ENCODE measurements at places on chromosomes 2 and 18.
A peak's percentile ranks its signal among the peaks of the same experiment; 100 is the strongest.

DNA sequence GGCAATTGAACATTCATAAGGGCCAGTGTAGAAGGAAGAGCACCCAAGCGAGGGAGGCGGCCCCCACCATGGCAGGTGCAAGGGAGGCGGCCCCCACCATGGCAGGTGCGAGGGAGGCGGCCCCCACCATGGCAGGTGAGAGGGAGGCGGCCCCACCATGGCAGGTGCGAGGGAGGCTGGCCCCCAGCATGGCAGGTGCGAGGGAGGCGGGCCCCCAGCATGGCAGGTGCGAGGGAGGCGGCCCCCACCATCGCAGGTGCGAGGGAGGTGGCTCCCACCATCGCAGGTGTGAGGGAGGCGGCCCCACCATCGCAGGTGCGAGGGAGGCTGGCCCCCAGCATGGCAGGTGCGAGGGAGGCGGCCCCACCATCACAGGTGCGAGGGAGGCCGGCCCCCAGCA, 24.7 kb upstream of the GPC1 start:
- DNase-seq: peak; percentile 51

DNA sequence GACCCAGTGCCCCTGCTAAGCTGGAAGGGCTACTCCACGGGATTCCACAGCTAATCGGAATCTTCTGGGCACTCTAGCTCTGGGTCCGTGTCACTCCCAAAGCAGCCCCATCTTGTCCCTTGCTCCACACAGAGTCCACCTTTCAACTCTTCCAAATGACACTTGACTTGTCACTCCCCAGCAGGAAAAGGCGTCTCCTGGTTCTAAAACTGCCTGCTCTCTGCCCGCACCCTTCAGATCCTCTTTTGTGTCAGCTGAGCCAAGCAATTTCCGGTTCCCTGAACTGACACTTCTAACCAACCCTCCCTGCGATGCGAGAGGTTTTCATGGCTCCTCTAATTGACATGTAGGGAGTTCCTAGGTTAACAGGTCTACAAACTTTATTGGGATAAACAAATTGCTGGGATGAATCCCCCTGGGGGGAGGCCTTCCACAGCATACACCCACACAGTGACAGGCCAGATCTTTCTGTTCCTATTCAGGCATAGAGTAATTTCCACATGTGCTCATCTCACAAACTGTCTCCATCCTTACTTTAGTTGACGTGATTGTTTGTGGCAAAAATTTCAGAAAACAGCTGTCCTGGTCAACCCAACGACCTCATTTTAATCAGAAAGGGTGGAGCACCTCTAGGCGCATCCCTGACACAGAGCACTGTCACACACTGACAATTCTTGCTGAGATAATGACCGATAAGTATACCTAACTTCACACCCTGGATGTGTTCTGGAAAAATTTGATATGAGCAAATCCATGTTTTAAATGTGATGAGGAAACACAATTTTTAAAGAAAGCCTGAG, 104.9 kb downstream of the RBMS1 start:
- DNase-seq: no peak

DNA sequence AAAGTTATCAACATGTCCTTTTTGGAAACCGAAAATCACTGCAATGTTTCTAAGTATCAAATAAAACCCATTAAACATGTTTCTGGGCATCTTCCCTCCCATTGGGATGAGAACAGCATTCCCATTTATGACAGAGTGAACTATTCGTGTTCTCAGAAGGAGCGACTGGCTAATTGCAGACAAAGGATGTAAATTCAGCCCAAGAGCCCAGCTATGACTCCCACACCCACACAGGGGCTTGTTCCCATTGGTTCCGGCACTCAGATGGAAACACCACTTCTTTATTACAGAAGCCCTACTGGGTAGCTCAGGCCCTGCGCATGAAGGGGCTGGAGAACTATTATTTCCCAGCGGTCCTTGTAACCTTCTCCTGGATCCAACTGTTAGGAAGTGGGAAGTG, 16.6 kb upstream of the NPAS2 start:
- no peak for DNase-seq

DNA sequence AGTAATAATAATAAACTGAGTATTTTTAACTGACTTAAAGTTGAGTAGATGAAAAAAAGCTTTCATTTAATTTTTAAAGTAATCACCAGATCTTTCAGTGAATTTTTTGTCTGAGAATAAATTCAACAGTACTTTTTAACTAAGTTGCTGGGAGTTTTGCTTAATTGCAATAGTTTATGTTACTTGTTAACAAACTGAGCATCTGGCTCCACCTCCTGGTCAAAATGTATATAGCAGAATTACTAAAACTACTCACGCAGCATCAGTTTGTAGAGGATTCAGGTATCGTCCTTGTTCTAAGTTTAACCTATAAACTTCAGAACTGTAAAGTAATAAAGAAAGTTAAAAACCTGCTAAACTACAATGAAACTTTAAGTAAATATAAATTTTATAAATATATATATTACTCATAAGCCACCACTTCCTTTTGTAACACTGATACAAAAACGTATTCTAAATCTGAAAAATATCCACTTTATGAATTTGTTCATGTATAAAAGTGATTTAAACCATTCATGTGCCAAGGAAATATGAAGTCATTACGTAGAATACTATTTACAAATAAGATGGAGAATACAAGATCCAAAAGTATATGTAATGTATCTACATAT, 21.3 kb downstream of the NOL10 start:
- DNase-seq: no peak

DNA sequence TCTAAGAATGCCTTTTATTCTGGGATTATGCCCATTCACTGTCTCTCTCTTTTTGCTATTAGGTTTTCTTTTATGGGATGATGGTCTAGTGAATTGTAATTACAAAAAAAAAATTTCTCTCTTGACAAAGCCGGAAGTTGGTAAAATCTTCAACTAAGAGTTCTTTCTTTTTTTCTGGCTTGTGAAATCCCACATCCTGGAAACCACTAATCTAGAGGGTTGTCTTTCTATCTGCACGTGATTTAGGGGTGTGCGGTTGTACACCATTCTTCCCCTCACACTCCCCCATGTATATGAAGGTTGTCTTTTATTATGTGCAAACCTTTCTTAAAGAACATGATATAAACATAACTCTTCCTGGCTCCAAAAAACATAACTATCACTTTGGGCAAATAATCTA, 52.0 kb downstream of the GATA6 start:
- DNase-seq: no peak

DNA sequence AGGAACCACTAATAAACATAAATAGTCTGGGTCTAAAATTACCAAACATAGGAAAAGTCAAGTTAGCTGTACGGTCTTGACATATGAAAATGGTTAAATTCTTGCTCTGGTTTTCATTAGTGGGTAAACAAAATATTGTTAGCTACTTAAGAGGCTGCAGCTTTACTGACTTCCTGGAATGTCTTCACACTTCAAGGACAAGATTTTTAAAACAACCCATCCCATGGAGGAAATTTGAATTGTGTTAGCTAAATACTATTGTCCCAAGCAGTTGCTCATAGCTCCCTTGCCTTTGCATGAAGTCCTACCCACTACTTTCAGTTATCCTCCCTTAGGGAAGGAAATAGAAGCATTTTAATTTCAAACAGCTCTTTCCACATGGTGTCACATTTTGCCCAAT, 128.5 kb downstream of the EPHA4 start:
- no peak for DNase-seq

- DNase-seq: no peak
These were observed 11.6 kb downstream of the KANSL3 start for GRCh38 chr2:96626553-96626942.

DNA sequence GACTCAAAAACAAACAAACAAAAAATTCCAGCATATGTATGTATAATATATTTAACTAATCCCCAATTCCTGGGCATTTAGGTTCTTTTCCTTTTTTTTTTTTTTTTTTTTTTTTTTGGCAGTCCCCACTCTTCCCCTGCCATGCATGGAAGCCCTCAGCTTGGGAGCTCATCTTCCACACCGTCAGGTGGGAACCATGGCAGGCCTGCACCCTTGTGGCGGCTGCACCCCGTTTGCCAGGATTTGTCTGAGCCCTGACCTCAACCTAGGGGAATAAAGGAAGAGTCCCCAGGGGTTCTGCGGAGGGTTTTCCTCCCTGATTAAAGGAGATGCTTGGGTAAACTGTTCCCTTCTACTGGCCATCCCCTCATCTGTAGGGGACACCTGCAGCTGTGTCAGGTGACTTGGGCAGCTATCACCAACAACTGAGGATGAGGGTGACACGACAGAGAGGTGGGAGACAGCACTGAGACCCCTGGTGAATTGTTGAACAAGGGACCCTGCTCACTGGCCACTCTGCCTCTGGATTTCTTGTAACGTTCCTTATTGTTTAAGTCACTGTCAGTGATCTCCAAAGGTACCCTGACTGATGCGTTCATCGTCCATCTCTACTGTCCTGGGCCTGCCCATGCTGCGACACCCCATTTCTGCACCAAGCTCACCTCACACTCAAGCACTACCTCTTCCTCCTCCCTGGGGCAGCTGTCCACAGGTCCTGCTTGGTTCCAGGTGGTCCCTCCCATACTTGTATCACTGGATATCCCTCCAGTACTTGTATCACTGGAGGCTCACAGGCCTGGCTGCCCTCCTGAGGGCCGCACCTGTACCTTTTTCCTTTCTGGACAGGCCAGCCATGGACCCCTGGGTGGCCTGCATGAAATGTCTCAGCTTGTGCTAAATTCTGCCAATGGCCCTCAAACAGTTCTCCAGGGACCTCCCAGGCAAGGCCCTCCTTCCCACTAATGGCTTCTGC, 14.5 kb downstream of the TMEM185B start:
- DNase-seq: no peak

GRCh38 chr2:30963184-30963583, 155.9 kb upstream of the CAPN13 start:
- DNase-seq: no peak

GRCh38 chr2:45978302-45978859, 318.8 kb upstream of the EPAS1 start:
- no peak for DNase-seq

DNA sequence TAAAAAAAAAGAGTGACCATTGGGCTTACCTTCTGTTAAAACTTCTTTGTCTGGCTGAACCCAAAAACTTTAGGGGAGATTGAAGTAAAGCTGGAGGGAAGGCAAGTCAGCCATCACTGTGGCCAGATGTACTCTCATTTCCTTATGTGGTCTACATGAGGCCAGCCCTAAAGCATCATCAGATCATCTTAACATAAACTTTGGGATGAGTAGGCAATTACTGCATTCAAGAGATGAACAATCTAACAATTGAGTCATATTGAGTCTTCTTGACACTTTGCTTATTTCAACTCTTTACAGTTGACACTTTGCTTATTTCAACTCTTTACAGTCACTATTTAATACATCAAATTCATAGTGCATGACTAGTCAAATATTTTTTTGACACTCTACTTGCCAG, 155.6 kb downstream of the QPCT start:
- no peak for DNase-seq

DNA sequence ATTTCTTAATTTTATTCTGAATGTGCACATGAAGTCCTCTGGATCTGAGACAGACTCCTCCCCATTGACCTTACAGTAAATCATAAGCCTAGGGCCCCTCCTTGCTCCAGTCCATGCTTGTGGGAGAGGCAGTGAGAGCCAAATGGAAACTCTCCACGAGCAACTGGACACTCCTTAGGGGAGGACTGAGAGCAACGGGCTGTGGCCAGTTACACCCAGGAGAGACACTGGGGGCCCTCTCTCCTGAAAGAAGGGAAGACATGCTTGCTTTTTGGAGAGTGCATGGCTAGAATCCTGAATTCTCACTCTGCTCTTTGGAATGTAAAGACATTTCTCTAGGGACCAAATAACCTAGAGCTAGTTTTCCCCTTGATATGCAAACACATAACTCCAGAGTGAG, 49.0 kb upstream of the BIN1 start:
- peak; percentile 53 for DNase-seq

- DNase-seq: no peak
These were observed 61.5 kb upstream of the FAM98A start for GRCh38 chr2:33660416-33661123.

Measured in mesenteric fat pad (tissue), 1 donor.